ENCODE measurements at places on chromosomes 2 and 18.

- DNase-seq: no peak
Observed at GRCh38 chr18:55400590-55401541, 187.1 kb downstream of the TCF4 start.

- DNase-seq: no peak
Observed at GRCh38 chr2:171578127-171578803, 56.0 kb downstream of the CYBRD1 start.

DNA sequence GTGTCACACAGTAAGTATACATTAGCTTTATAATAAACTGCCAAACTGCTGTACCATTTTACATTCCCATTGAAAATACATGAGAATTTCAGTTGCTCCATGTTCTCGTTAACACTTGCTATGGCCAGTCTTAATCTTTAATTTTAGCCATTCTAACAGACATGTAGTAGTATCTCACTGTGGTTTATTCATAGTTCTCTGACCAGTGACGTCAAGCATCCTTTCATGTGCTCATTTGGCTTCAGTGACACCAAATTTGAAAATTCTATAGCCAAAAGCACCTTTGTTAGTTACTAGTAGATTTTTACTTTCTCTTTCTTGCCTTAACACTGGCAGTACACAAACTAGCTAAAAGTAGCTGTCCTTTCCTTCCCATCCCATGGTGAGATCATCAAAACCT lies 43.0 kb downstream of the CYP1B1 start:
- DNase-seq: no peak

- DNase-seq: no peak
Observed at GRCh38 chr2:134855709-134856108, 17.3 kb downstream of the ACMSD start.

- no peak for DNase-seq
Observed at GRCh38 chr2:127044165-127044718, 62.7 kb downstream of the BIN1 start.

Data from stimulated activated CD4-positive, alpha-beta T cell treated with anti-CD3 and anti-CD28 coated beads, Interleukin-4, amount 100 ng/mL, for 48 hours (primary cell).